ENCODE measurements at places on chromosomes 2 and 18. TPM values are rescaled to one million over a fixed set of nuclear protein-coding genes. Genes with fewer than 3 reads are reported as not detected.
A peak's percentile ranks its signal among the peaks of the same experiment; 100 is the strongest.

DNA sequence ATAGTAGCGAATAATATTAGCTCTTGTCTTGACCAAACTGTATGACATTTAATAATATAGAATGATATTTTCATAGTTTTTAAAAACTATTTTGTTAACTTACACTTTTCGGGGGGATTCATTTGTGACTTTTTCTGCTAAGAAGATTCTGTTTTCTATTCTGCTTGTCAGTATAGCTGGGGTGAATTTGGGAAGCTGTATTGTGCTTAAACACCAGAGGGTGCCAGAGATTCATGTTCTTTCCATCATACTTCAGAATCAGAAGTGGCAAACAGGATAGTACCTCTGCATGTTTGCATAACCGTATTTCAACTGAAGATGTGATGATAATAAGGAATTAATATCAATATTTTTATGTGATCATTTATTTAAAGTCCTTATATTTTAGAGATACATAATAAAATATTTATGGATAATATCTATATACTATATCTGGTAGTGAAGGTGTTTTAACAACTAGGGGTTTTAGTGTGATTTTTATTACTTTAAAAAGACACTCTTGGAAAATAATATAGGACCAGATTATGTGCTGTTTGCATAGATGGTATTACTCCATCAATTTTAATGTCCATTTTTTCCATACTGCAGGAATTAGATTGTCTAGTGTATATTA, 81.0 kb downstream of the TAF4B start:
- peak; percentile 42 for DNase-seq
- H3K36me3 ChIP-seq, result no peaks in the 10 kb centered on the region
- H3K4me1 ChIP-seq, result no peaks in the 10 kb centered on the region
- H3K27me3 ChIP-seq, result no peaks in the 10 kb centered on the region
- H3K4me3 ChIP-seq, result no peak overlapping the region
- no peak overlapping the region for H3K27ac ChIP-seq

- H3K27ac ChIP-seq, result no peak overlapping the region
- no peaks in the 10 kb centered on the region for H3K36me3 ChIP-seq
- no peaks in the 10 kb centered on the region for H3K27me3 ChIP-seq
- no peaks in the 10 kb centered on the region for H3K4me1 ChIP-seq
- no peak for DNase-seq
Observed at GRCh38 chr18:4333043-4333442, 122.1 kb downstream of the DLGAP1 start.

DNA sequence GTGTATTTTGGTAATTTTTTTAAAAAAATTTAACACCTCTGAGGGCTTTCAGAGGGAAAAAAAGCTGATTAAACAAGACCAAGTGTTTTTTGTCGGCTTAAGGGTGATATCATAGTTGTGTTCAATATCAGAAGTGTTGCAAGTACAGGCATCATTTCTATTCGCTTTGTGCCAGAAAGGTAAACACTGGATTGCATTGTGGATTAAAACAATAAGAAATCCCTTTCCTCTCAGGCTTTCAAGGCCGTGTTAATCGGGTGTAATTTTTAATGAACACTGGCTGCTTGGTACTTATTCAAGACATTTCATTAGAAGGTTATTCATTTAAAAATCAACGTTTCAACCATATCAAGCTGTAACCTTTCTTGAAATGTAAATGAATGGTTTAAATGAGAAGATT, 18.3 kb downstream of the FIGN start:
- no peak for DNase-seq
- no peaks in the 10 kb centered on the region for H3K27me3 ChIP-seq
- no peaks in the 10 kb centered on the region for H3K36me3 ChIP-seq
- no peak overlapping the region for H3K4me3 ChIP-seq
- H3K4me1 ChIP-seq, result no peaks in the 10 kb centered on the region
- H3K27ac ChIP-seq, result peak overlapping the region; percentile 53

GRCh38 chr2:169478745-169479256, 493 bp upstream of the BBS5 start:
- no peak for DNase-seq
- no peaks in the 10 kb centered on the region for H3K4me1 ChIP-seq
- peaks cover 8% of the 10 kb centered on the region for H3K36me3 ChIP-seq
- no peaks in the 10 kb centered on the region for H3K27me3 ChIP-seq

GRCh38 chr2:196372276-196372809, 201.0 kb upstream of the STK17B start:
- no peaks in the 10 kb centered on the region for H3K27me3 ChIP-seq
- no peaks in the 10 kb centered on the region for H3K4me1 ChIP-seq
- H3K36me3 ChIP-seq, result no peaks in the 10 kb centered on the region
- H3K4me3 ChIP-seq, result no peak overlapping the region

DNA sequence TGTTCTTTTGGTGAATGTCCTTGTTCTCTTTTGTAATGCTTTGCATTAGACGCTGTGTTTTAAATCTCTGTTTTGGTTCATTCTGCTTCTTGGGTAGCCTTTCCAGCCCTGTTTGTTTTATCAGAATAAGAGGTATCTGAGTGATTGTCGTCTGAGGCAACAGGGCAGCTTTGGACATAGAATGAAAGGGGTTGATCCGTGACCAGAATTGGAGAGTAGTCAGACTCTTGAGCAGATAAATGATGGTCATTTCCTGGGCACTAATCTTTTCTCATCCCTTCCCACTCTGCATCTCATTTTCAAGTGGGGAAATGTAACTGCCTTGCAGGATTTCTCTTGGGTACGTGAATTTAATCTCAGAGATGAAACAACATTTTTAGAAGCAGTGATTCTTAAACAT, 61.4 kb downstream of the TAF4B start:
- H3K4me1 ChIP-seq, result no peaks in the 10 kb centered on the region
- DNase-seq, result no peak
- no peaks in the 10 kb centered on the region for H3K27me3 ChIP-seq
- no peak overlapping the region for H3K4me3 ChIP-seq
- no peaks in the 10 kb centered on the region for H3K36me3 ChIP-seq
- H3K27ac ChIP-seq, result no peak overlapping the region

DNA sequence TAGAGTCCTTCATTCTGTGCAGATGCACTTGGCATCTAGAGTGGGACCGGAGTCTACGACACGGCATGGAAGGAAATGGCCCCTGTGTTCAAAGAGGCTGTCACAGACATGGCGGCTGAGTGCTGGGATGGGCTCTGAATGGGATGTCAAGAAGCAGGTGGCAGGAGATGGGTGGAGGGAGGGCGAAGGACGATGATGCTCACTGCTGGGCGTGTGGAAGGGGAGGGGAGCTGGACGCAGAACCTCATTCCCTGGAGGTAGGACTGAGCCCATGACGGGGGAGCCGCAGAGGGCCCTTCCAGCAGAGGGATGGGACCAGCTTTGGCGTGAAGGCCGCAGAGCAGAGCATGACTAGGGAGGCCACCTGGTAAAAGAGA, 18.8 kb upstream of the ALPI start:
- H3K4me1 ChIP-seq, result no peaks in the 10 kb centered on the region
- DNase-seq, result no peak
- H3K36me3 ChIP-seq, result no peaks in the 10 kb centered on the region
- no peak overlapping the region for H3K4me3 ChIP-seq
- H3K27me3 ChIP-seq, result no peaks in the 10 kb centered on the region

DNA sequence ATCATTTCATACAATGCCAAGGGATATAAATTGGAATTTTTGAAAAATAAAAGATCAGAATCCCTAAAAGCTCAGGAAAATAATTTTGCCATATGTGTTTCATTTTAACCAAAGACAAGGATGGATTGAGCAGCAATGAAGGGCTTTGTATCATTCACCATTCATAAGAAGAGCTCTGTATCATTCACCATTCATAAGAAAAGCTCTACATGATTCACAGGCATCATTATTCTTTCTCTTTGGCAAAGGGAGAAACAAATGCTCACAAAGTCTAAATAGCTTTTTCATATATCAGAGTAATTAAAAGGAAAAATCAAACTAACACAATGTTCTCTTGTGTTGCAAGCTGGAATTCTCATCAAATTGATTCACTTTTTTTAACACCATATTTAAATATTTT, 169.1 kb upstream of the MC4R start:
- no peaks in the 10 kb centered on the region for H3K36me3 ChIP-seq
- no peak overlapping the region for H3K27ac ChIP-seq
- no peak for DNase-seq

GRCh38 chr2:40554665-40555294, 102.9 kb upstream of the SLC8A1 start:
- H3K36me3 ChIP-seq, result no peaks in the 10 kb centered on the region
- H3K4me3 ChIP-seq, result no peak overlapping the region
- peak; percentile 62 for DNase-seq
- H3K4me1 ChIP-seq, result peaks cover 4% of the 10 kb centered on the region
- H3K27me3 ChIP-seq, result no peaks in the 10 kb centered on the region

DNA sequence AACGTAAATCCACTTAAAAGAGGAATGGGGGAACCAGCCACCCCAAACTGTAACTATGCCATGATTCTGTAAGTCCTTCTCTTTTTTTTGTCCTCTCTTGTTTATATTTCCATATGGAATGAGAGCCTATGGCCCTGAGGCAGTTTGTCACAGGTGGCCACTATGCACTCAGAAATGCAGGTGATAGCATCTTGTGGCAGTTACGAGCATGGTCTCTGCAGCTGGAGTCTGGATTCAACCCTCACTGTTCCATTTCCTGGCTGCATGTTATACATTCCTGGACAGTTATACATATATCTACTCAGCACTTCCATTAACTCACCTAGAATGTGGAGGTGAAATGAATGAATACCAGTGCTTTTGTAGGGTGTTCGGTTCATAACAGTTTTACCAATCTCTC, 291.5 kb upstream of the FANCL start:
- no peaks in the 10 kb centered on the region for H3K27me3 ChIP-seq
- H3K36me3 ChIP-seq, result no peaks in the 10 kb centered on the region
- no peak overlapping the region for H3K27ac ChIP-seq
- H3K4me1 ChIP-seq, result no peaks in the 10 kb centered on the region
- DNase-seq, result no peak

DNA sequence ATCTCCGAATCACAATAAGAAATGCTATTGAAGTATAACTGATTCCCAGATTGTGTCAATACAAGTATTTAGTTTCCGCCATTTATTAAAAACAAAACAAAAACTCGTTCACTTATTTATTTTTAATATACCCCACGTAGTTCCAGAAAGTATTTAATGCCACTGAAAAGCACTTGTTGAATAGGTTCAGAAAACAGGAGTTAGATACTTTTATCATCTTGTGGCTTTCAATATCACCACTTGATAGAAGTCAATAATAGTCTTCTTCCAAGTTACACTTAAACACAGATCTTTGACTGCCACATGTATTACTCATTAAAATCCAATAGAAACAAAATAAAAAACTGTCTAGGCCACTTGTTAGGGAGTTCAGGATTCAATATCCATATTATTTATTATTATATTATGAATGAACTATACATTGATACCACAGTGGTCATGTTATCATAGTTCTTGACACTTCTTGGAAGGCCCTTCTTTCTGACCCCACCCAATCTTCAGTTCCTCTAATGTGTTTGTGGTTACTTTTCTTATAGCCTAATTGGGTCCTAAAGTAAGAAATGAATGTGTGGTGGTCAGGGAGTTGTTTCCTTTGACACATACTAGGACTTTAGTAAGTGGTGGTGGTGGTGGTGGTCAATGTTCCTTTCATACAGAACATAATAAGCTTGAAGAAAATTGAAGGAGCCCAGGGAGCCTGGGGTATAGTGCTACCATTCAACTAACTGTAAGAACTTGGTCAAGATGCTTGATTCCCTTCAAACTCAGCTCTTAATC, 221.3 kb upstream of the ITGA4 start:
- no peak overlapping the region for H3K4me3 ChIP-seq
- DNase-seq, result no peak
- H3K36me3 ChIP-seq, result no peaks in the 10 kb centered on the region
- H3K4me1 ChIP-seq, result no peaks in the 10 kb centered on the region
- no peak overlapping the region for H3K27ac ChIP-seq
- H3K27me3 ChIP-seq, result no peaks in the 10 kb centered on the region

The EFHD1 gene
- total RNA-seq, result 2.2 TPM

The TMEM163 gene
- total RNA-seq, result 5.8 TPM

The CEP68 gene
- 28.9 TPM for total RNA-seq

The MC5R gene
- total RNA-seq, result not detected

The CLEC4F gene
- total RNA-seq, result 0.58 TPM

The SMYD1 gene
- not detected for total RNA-seq

The FOXI3 gene
- total RNA-seq, result not detected

The DPYSL5 gene
- total RNA-seq, result not detected
